ENCODE measurements at places on chromosomes 16 and 17.

DNA sequence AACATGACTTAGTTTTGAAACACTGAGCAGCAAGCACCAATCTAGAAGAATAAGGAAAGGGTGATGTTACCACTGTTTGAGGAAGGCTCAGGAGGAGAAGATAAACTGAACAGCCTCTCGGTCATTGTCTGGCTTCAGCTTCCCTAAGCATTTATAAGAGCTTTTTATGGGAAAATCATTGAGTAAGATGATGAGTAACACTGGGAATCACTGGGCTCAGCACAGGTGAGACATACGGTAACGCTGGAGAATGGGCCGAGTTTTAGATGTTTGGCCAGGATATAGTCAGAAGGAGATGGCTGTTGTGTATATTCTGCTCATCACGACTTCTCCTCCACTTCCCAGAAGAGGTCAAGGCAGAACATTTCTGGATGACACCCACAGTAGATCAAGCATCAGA is 42.2 kb upstream of the ALOX12 start:
- H3K36me3 ChIP-seq: no peaks in the 10 kb centered on the region
- DNase-seq: no peak
- no peak overlapping the region for H3K27ac ChIP-seq

GRCh38 chr16:90047714-90048346 is 28.6 kb upstream of the DBNDD1 start:
- no peak for DNase-seq
- peaks cover 10% of the 10 kb centered on the region for H3K4me1 ChIP-seq
- peak overlapping the region; percentile 46 for H3K4me3 ChIP-seq
- H3K36me3 ChIP-seq: peaks cover 14% of the 10 kb centered on the region
- no peak overlapping the region for H3K27ac ChIP-seq

- peaks cover 6% of the 10 kb centered on the region for H3K36me3 ChIP-seq
- H3K27ac ChIP-seq: peak overlapping the region; percentile 68
- no peak for DNase-seq
- peaks cover 38% of the 10 kb centered on the region for H3K4me1 ChIP-seq
- no peaks in the 10 kb centered on the region for H3K27me3 ChIP-seq
These were observed 71.1 kb downstream of the N4BP1 start for GRCh38 chr16:48538746-48539484.

- H3K27me3 ChIP-seq: no peaks in the 10 kb centered on the region
- no peak overlapping the region for H3K27ac ChIP-seq
- H3K36me3 ChIP-seq: peaks cover 2% of the 10 kb centered on the region
- no peaks in the 10 kb centered on the region for H3K4me1 ChIP-seq
- no peak for DNase-seq
These were observed 77.0 kb upstream of the SIAH1 start for GRCh38 chr16:48462106-48462740.

GRCh38 chr16:10923146-10923649 is 19.1 kb downstream of the DEXI start:
- peaks cover 38% of the 10 kb centered on the region for H3K36me3 ChIP-seq
- peaks cover 18% of the 10 kb centered on the region for H3K4me1 ChIP-seq
- H3K27me3 ChIP-seq: no peaks in the 10 kb centered on the region
- no peak overlapping the region for H3K4me3 ChIP-seq

GRCh38 chr17:63500543-63501390 is 22.4 kb upstream of the KCNH6 start:
- no peaks in the 10 kb centered on the region for H3K27me3 ChIP-seq
- no peaks in the 10 kb centered on the region for H3K36me3 ChIP-seq
- DNase-seq: no peak
- H3K27ac ChIP-seq: no peak overlapping the region

DNA sequence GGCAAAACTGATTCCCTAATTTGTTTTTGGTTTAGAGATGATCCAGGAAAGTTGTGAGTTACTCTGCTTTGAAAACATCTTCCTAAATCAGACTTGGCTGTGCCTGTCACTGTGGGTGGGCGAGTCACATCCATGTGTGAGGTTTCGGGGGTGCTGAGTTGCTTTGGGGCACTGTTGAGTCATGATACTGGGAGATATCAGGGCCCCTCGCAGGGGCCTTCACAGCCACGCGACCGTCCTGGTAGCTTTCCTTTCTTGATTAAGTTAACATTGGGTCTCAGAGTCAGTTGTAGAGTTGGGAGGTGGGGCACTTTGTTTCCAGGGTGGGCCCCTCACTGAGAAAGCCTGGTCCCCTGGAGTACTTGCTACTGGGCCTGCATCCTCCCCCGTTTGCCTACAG is 58.3 kb upstream of the LGALS9 start:
- H3K27ac ChIP-seq: no peak overlapping the region
- H3K36me3 ChIP-seq: no peaks in the 10 kb centered on the region
- no peak overlapping the region for H3K4me3 ChIP-seq
- no peak for DNase-seq
- H3K27me3 ChIP-seq: no peaks in the 10 kb centered on the region

GRCh38 chr16:12127244-12127643 is 150.7 kb downstream of the SNX29 start:
- no peak overlapping the region for H3K27ac ChIP-seq
- no peaks in the 10 kb centered on the region for H3K27me3 ChIP-seq
- no peak overlapping the region for H3K4me3 ChIP-seq
- DNase-seq: no peak
- H3K36me3 ChIP-seq: peaks cover 12% of the 10 kb centered on the region
- no peaks in the 10 kb centered on the region for H3K4me1 ChIP-seq

- no peak for DNase-seq
- peaks cover 6% of the 10 kb centered on the region for H3K4me1 ChIP-seq
- H3K36me3 ChIP-seq: no peaks in the 10 kb centered on the region
- no peak overlapping the region for H3K27ac ChIP-seq
- H3K4me3 ChIP-seq: no peak overlapping the region
- H3K27me3 ChIP-seq: no peaks in the 10 kb centered on the region
These were observed 391.1 kb downstream of the KCNJ2 start for GRCh38 chr17:70560471-70560870.

DNA sequence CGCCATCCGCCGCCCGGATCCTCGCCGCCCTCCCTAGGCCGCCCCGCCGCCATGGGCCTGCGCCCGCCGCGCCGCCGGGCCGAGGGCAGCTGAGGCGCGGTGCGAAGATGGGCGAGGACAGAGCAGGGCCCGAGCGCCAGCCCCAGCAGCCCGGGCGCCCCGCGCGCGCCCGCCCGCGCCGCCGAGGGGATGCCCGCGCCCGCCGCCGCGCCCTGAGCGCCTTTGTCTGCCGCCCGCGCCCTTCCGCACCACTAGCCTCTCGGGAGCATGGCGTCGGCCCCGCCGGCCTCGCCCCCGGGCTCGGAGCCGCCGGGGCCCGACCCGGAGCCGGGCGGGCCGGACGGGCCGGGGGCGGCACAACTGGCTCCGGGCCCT is 278 bp downstream of the RAB11FIP3 start:
- peaks cover 41% of the 10 kb centered on the region for H3K4me1 ChIP-seq
- peak overlapping the region; percentile 95 for H3K27ac ChIP-seq
- H3K27me3 ChIP-seq: no peaks in the 10 kb centered on the region
- no peaks in the 10 kb centered on the region for H3K36me3 ChIP-seq

- H3K27ac ChIP-seq: no peak overlapping the region
- no peak for DNase-seq
- H3K4me1 ChIP-seq: peaks cover 3% of the 10 kb centered on the region
- H3K4me3 ChIP-seq: no peak overlapping the region
- H3K27me3 ChIP-seq: no peaks in the 10 kb centered on the region
These were observed 17.2 kb downstream of the CORO7 start for GRCh38 chr16:4399001-4399730.

- no peaks in the 10 kb centered on the region for H3K4me1 ChIP-seq
- no peaks in the 10 kb centered on the region for H3K27me3 ChIP-seq
- no peak for DNase-seq
- no peaks in the 10 kb centered on the region for H3K36me3 ChIP-seq
These were observed 428.8 kb downstream of the WWOX start for GRCh38 chr16:78528265-78528664.

DNA sequence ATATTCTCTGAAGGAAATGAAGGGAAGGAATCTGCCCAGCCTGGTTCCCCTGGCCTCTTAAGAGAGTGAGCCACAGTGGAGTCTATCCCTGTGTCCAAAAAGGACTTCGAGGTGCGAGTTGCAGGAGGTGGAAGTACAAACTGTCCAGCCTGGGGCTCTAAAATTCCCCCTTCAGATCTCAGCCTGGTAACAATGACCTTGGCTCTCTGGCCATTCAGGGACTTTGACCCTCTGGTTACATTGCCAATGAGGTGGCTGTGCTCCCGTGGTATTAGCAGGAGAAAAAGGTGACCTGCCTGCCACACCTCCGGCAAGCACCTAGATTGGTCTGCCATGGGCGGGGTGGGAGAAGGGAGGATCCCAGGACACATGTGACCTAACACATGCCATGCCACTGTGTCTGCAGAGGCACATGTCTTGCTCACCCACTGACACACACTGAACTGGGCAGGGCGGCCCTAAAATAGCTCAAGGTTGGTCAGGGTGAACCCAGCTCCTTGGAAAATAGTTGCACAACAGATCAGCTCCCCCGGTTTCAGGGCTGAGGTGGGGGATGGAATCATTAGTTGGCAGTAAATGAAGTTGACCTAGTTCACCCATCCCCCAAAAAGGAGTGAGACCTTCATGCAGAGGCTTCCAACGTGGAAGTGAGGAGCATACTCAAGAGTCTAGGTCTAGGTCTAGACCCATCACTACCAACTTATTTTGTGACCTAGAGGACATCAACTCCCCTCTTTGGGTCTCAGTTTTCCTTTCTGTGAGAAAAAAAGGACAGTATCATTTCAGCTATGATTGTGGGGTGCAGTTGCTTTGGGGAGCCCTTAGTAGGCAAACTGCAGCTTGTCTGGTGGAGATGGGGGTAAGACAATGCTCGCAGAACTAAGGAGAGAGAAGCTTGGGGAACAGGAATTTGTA is 2.2 kb downstream of the NR1D1 start:
- DNase-seq: peak; percentile 74
- peaks cover 53% of the 10 kb centered on the region for H3K36me3 ChIP-seq
- H3K4me1 ChIP-seq: peaks cover 73% of the 10 kb centered on the region

- no peak for DNase-seq
- H3K4me1 ChIP-seq: no peaks in the 10 kb centered on the region
- H3K36me3 ChIP-seq: no peaks in the 10 kb centered on the region
- H3K27ac ChIP-seq: no peak overlapping the region
- H3K27me3 ChIP-seq: no peaks in the 10 kb centered on the region
- H3K4me3 ChIP-seq: no peak overlapping the region
These were observed 78.6 kb downstream of the COPRS start for GRCh38 chr17:31780483-31780882.

DNA sequence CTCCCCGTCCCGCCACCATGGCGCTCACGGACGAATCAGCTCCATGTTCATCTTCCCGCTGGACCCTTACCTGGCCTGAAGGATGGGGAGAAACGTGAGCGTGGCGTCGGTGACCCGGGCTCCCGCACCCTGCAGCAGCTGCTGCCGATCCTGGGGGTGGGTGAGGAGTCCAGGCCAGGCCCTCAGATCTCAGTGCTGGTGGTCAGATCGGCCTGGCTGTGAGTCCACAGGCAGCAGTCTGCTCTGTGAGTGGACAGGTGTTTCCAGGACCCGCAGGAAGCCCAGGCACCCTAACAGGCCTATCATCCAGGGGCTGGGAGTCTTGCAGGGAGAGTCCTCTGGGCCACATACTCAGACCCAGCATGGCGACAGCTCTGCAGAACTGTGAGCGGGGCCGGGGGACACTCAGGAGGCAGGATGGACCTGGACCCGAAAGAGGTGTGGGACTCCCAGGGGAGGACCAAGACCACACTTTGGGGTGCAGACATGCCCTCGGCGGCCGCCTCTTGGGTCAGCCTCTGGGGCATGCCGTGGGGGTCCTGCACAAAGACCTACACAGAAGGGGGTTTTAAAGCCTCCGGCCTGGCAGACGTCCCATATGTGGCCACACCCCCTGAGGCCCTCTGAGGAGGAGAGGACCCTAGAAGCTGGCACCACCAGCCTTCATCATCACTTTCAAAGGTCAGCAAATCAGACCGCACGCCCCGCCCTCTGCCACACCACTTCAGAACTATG is 27.2 kb upstream of the ZNF469 start:
- no peak for DNase-seq
- no peak overlapping the region for H3K4me3 ChIP-seq
- no peaks in the 10 kb centered on the region for H3K4me1 ChIP-seq
- H3K27me3 ChIP-seq: no peaks in the 10 kb centered on the region
- no peaks in the 10 kb centered on the region for H3K36me3 ChIP-seq

GRCh38 chr17:50621574-50622031 is 13.1 kb upstream of the ABCC3 start:
- no peak for DNase-seq
- no peaks in the 10 kb centered on the region for H3K27me3 ChIP-seq
- H3K4me3 ChIP-seq: no peak overlapping the region
- H3K27ac ChIP-seq: no peak overlapping the region
- H3K36me3 ChIP-seq: no peaks in the 10 kb centered on the region

DNA sequence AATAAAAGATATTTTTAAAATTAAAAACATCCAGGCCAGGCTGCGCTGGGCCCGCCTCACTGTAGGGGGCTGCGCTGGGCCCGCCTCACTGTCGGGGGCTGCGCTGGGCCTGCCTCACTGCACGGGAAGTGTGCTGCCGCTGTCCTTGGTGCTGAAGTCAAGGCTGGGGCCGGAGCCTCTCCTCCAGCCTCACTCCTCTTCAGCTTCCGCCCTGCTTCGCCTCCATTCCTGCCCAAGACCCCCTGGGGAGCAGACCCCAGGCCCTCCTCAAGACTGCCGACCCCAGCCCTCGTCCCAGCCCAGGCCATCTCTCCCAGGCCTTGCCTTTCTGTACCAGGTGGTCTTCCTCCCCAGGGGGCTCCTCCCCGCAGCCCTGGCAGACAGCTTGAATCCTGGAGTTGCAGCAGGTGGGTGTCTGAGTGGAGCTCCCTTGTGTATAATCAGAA is 26.2 kb downstream of the ENDOV start:
- no peaks in the 10 kb centered on the region for H3K36me3 ChIP-seq
- no peak overlapping the region for H3K4me3 ChIP-seq
- H3K27me3 ChIP-seq: no peaks in the 10 kb centered on the region
- DNase-seq: no peak
- no peak overlapping the region for H3K27ac ChIP-seq

- no peaks in the 10 kb centered on the region for H3K36me3 ChIP-seq
- no peak for DNase-seq
- no peak overlapping the region for H3K4me3 ChIP-seq
- no peak overlapping the region for H3K27ac ChIP-seq
- no peaks in the 10 kb centered on the region for H3K4me1 ChIP-seq
These were observed 9.6 kb upstream of the CES1 start for GRCh38 chr16:55842369-55843104.

DNA sequence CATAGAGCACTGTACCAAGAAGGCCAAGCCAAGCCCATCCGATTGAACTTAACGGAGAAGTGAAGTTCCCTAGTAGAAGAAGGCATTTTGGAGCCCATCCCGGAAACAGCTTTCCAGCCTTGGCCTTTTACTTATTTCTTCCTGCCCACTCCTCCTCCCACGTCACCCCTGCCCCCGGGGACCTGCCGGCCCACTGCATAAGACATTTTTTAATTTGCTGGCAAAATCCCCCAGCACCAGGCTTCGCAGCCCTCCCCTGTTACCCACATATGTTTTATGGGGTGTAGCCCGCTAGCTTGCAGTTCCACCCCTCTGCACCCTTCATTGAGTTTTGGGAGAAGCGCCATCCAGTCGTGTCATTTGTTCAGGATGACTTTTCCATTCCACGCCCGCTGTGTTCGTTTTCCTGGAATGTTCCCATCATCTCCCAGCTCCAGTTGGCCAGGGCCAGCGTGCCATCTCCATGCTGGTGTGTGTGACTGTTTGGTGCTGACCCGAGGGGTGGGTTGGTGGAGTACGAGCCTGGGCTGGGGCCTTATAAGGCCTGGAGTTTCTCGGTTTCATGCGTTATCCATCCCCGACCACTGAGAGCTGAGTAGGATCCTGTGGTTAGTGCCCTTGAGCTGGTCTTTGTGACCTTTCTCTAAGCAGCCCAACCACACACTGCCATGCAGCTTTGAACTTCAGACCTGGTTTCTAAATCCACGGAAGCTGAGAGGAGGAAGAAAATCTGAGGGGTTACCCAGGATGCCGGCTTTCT is 20.0 kb upstream of the TBX2 start:
- peaks cover 15% of the 10 kb centered on the region for H3K4me1 ChIP-seq
- no peaks in the 10 kb centered on the region for H3K27me3 ChIP-seq
- no peak overlapping the region for H3K27ac ChIP-seq
- no peak for DNase-seq
